ENCODE measurements at places on chromosomes 12 and 14.

DNA sequence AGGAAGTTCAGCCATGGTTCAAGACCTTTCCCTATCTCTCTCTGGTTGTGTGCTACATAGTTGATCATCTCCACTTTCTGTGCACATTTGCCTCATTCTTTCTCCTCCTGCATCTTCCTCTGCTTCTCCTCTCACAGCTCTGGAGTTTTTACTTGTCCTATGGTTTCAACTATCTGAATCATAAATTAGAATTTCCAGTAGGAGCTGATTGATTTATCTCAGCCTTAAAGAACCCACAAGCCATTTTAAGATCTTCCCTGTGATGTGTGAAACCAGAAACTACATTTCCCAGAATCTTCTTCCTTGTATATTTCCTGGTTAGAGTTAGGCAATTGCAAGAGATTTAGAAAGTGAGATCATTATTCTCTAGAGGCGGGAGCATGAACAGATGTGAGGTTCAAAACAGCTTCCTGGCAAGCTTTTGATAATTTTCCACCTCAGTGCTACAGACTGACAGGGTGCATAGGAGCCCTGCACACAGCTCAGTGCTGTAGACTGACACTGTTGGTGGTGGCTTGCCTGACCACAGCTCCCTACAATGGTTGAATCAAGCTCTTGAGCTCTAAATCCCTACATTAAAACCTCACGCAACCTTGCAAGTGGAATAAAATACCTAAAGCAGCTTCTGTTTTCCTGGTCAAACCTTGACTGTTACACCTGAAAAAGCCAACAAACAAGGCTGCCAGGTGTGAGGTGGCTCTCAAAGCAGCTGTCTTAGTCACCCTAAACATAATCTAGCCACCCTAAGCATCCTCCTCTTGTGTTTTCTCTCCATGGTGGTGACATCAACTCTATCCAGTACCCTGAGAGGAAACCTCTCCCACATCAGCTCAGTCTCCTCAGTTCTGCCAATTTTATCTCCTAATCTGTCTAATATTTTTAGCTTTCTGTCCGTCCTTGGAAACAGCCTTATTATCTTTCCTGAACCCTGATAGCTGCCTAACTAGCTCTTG lies 21.5 kb upstream of the IFNG start:
- no peak for DNase-seq

DNA sequence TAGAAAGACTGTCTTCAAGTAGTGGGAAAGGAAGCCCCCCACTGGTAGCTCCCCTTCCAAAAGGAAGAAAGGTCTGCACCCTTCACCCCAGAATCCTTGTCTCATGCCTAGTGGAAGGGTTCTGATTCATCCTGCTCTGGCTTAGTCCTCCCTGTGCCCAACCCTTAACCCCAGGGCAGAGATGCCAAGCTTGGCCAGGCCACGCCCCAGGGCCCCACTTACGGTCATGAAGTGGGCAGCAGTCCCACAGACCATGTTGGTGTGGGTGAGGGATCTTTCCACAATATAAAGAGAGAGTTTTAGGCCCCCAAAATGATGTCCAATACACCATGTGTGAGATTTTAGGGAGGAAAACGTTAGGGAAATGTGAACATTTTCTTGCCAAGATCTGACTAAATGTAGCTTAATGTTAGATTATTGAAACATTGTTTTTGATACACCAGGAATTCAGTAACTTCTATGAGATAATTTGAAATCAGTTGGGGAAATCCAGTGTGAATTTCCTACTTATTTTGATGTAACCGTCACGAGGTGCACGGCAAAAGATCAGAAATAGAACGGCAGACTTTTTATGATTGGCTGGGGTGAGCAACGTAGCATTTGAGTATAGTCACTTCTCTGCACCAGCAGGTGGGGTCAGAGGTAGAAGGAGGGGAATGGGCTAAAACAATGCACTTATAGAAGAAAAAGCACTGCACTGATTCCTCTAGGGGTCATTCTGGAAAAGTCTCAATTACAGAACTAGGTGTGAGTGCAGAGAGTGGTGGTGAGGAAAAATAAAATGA lies 8.2 kb upstream of the SSPN start:
- DNase-seq = no peak

- DNase-seq = no peak
Observed at GRCh38 chr14:58807191-58807590, 169.4 kb downstream of the DACT1 start.

DNA sequence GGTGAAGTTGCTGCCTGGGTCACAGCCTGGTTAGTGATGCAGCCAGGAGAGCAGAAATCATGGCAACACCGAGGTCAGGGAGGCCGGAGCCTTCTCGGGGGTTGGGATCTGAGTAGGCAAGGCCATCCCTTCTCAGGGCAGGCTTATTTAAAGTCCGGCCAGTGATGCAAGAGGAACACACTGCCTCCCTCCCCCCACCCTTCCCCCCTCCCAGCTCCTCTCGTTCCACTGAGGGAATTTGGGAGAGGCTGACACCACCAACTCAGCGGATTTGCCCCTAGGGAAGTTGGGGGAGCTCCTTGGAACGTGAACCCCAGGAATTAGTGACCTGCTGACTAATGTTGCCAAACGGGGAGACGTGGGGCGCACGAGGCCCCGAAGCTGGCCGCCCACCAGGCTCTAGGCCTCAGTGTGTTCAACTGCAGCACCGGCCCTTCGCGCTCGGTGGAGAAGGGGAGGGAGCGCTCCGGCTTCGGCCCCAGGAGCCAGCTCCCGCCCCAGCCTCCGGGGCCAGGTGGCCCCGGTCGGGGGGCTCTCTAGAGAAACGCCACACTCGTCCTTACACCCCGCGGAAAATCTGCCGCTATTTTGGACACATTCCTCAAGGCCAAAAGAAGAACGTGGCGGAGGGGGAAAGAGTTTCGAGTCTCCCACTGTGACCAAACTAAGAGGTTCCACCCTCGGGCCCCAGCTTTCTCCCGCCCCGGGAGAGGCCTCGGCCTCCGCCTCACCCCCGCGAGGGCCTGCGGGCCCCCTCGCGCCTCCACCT lies 1.6 kb downstream of the CTDSP2 start:
- DNase-seq = no peak

GRCh38 chr14:81105378-81105777 lies 115.4 kb downstream of the GTF2A1 start:
- no peak for DNase-seq

- no peak for DNase-seq
Observed at GRCh38 chr14:58864751-58865513, 227.2 kb downstream of the DACT1 start.

- no peak for DNase-seq
Observed at GRCh38 chr14:54186821-54187763, 209.7 kb upstream of the CDKN3 start.

GRCh38 chr12:67940780-67941243 lies 48.4 kb upstream of the IFNG-AS1 start:
- no peak for DNase-seq

DNA sequence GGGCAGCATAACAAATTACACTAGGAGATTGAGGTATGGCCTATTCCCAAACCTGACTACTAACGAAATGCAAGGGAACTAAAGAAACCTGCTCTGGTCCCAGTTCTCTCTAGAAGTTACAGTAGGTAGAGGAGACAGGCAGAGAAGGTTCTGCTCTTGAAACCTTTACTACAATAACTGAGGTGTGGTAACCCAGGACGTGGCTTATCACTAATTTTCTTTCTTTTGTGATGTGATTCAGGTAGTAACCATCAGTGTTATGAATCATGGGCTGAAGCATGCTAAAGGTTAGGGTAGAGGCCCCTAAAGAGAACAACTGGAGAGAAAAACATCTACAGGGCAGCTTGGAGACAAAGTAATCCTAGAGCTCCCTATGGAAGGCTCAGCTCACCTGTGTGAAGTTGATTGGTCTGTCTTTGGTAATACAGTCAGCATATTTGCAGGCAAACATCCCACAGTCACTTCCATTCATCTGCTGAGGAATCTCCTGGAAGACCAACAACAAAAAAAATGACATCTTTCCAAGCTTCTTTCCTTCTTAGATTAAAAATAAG lies 41.8 kb upstream of the COL2A1 start:
- no peak for DNase-seq

Measured in vagina (tissue), 2 donors.